ENCODE measurements at places on chromosomes 13 and 19. TPM values are rescaled to one million over a fixed set of nuclear protein-coding genes. Genes with fewer than 3 reads are reported as not detected.

Gene GPC5
- total RNA-seq, result 6.0 TPM

Gene OR10H1
- total RNA-seq, result not detected

Gene RINL
- total RNA-seq, result 6.8 TPM

Gene PRODH2
- total RNA-seq, result not detected

Gene ABHD17A
- 111 TPM for total RNA-seq

Gene ZNF878
- total RNA-seq, result 0.31 TPM

Gene TMPRSS9
- total RNA-seq, result not detected

Gene CBY2
- total RNA-seq, result not detected

Gene ACTMAP
- 2.0 TPM for total RNA-seq

Gene SMIM44
- total RNA-seq, result not detected
